Activated CD8-positive, alpha-beta memory T cell treated with anti-CD3 and anti-CD28 coated beads, Interleukin-2, amount 10 ng/mL, durations not matched to agents 7 days and 5 days (primary cell): ENCODE measurements at places on chromosomes 1 and 21. TPM values are rescaled to one million over a fixed set of nuclear protein-coding genes. Genes with fewer than 3 reads are reported as not detected.

The GUCA2A gene
- total RNA-seq = not detected

The SLC44A5 gene
- total RNA-seq = 0.23 TPM

The NR5A2 gene
- 0.59 TPM for total RNA-seq

The CDA gene
- total RNA-seq = not detected

The PRELP gene
- not detected for total RNA-seq

The FCRLB gene
- 1.1 TPM for total RNA-seq

The KPRP gene
- total RNA-seq = not detected

The CR1L gene
- not detected for total RNA-seq

The TNFSF4 gene
- total RNA-seq = 17.5 TPM

The RNU1-1 gene
- 3,744 TPM for total RNA-seq

The PLA2G2D gene
- not detected for total RNA-seq

The TNFRSF8 gene
- 3.8 TPM for total RNA-seq
